AG09319 (cell line): ENCODE measurements at places on chromosomes 5 and 9.

- DNase-seq: no peak
Observed at GRCh38 chr9:137317718-137318511, 15.8 kb upstream of the NRARP start.

DNA sequence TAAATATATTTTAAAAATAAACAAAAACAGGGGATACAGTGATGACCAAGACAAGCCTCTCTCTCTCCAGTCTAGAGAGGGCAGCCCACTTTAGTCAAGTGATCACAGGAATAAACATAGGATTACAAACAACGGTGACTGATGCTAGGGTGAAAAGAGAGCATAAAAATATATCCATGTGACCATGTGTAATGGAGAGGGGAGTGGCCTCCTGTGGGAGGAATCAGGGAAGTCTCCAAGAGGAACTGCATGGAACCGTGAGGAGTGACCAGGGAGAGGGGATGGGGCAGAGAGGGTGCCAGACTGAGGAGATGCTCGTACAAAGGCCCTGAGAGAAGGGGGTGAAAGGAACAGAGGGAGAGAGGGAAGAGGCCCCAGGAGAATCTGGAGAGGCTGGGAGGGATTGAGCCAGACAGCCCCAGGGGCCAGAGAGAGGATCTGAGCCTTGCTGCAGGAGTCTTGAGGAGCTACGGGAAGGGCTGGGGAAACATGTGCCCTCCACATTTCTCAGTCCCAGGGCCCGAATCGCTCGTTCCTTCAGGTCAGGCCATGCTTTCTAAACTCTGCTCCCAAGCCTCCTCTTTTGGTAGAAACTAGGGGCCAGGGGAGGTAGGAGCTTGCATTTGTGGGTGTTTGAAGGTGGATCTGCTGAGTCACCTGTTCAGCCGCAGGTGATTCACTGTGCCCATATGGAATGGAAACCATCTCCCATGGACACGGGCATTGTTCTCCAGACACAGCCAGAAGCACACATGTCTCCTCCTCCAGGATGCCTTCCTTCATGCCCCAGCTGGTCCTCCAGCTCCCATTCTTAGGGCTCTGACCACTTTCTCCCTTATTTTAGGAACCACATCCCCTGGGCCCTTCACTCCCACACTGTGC lies 63.8 kb downstream of the PAX5 start:
- DNase-seq: no peak

- DNase-seq: no peak
Observed at GRCh38 chr9:106718936-106719335, 144.0 kb upstream of the ZNF462 start.

DNA sequence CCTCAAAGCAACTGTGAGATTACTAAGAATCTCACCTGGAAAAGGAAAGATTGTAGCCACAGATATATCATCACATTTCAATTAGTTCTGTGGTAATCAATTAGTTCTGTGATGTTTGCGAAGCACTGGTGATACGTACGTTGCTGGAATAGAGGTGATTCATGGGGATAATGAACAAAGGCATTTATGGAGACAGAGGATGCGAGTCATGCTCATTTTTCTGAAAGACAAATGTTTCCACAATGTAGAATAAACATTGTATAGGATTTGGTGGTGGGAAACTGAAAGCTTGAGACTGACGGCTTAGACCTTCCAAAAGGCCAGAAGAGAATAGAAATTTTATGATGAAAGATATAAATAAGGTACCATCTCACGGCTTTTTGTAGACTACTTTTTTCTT lies 507.3 kb upstream of the TYRP1 start:
- no peak for DNase-seq

- no peak for DNase-seq
Observed at GRCh38 chr9:123089040-123089439, 55.6 kb downstream of the GPR21 start.

- no peak for DNase-seq
Observed at GRCh38 chr5:102737161-102737560, 17.9 kb upstream of the PAM start.

DNA sequence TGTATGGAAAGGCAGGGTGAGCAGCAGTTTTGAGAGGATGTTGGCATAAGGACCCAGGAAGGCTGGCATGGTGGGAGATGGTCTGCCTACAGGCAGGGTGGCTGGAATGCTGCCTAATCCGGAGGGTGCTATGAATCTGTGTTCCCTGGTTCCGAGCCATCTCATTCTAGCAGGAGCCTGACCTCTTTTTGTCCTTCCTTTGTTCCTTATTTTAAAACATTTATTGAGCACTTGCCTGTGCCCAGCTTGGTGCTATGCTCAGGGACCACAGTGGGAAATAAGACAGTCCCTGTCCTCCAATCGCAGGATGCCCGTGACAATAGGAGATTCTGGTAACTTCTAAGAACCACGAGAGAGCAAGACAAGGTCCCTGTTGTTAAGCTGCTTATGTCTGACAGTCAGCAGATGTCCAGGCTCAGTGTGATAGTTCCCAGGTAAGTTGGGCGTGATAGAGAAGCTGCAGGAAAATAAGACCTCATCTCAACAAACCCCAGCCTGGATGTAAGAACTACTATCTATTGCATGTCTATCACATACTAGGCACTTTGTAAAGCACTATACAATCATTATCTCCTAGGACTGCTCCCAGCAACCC lies 9.1 kb upstream of the ZBTB34 start:
- no peak for DNase-seq

- no peak for DNase-seq
Observed at GRCh38 chr9:100756217-100756616, 178.3 kb downstream of the CAVIN4 start.

DNA sequence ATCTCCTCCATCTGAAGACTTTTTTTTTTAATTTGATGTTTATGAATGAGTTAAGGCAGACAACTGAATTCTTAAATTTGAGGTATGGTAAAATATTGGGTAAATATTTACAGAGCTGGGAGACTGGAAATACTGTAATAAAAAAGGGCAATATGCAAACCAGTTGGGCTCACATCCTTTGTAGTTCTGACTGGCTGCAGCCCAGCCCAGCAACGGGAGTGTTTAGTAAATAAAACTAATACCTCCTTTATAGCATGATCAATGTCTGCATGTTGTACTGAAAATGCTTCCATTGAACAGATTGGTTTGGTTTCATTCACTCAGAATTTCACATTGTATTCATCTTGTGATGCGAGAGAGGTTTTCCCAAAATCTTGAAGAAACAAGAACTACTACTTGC lies 365.0 kb downstream of the DMRT2 start:
- no peak for DNase-seq

DNA sequence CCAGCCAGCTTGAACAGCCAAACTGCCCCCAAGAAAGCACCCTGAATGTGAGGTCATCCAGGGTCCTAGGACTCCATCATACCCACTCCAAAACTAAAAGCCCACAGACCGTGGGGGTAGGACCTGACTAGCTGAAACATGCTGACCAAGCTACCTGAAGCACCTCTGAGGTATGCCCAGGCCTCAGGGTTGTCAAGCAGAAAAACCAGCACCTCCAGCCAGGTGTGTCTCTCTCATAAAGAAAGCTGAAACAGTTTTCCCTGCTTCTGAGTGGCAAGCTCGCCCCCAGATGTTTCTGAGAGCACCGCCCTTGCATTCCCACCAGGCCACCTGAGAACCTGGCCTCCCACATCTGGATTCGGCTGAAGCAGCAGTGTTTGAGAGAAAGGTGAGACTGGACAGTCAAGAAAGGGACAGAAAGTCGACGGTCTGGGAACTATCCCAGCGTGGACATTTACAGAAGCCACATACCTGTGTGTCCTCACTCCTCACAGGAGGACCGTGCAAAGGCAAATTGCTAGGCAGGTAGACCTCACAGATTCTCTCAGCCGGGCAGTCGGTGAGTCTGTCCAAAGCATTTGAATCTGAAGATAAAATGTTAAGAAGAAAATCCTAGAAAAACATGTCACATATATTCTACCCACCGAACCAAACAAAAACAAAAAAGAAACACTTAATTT lies 155.6 kb upstream of the RASEF start:
- no peak for DNase-seq

DNA sequence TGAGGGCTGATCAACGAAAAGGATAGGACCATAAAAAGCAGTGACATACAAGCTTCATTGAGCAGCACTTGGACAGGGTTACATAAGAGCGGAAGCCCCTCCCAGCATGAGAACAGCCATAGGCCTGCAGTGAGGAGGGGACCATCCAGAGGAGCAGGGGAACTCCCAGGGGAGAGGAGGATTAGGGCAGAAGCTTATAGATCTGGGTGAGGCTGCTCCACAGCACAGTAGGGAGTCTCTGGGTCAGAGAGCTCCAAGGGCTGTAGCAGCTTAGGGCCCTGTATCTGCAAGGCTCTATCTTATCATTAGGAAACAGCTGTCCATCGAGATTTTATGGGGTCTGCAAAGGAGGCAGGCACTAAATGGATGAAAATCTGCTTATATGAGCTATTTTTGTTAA lies 186.6 kb downstream of the DOCK8 start:
- DNase-seq: no peak

GRCh38 chr9:138009803-138010690 lies 132.5 kb downstream of the CACNA1B start:
- DNase-seq: no peak

GRCh38 chr9:137437691-137438590 lies 3.2 kb downstream of the ENTPD8 start:
- no peak for DNase-seq

- DNase-seq: no peak
Observed at GRCh38 chr9:92759446-92759845, 5.2 kb downstream of the BICD2 start.

DNA sequence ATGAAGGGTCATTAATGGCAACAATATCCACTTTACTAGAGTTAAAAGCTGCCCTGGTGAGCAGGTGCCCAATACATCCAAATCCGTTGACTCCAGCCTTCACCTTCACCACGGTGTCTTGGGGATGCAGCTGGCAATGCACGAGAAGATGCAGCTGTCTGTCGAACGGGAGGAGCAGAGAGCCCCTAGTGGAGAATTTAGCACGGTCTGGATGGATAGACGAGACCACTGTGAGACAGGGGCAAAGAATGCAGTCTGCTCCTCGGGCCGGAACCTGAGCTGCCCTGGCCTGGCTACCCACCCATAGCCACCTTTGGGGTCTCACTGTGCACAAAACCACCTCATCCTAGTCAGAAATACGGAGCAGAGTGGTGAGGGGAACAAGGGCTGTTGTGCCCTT lies 35.1 kb downstream of the ADRA1B start:
- DNase-seq: no peak

DNA sequence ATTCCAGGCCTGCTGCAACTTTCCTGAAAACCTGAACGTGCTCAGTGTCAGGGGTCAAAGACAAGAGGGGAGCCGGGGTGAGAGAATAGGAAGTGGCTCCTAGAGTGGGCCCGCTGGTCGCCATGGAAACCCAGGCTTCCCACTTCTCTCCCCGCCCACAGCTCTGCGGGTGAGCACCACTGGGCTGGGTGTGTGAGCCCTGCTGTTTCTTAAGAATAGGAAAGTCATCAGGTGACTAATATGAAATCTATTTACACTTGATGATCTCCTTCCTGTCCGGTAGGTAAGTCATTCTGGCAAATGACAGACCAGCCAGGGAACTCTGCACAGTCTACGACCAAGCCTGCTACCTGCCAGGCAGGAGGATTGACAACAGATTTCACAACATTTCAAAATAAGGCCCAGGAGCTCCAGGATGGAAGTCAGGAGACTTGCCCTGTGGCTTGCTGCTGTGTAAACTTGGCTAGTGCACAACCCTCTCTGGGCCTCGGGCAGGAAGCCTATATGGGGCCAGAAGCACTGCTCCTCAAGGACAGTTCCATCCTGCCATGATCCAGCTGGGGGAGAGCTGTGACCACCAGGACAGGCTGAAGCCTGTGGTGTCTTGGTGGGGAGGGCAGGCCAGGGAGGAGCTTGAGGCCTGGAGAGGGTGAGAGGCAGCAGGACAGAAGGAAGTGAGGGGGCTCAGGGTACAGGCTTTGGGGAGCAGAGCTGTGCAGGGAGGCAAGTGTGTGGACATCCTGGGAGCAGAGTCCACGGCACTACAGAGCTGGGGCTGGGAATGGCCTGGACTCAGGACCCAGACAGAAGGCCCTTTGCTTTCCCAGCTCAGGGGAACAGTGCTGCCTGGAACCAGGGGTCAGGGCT lies 60.6 kb downstream of the SHB start:
- no peak for DNase-seq

- DNase-seq: no peak
Observed at GRCh38 chr5:125346316-125346715, 599.9 kb upstream of the ZNF608 start.

GRCh38 chr9:36566813-36567221 lies 5.9 kb upstream of the MELK start:
- no peak for DNase-seq

GRCh38 chr9:110443866-110444220 lies 106.2 kb upstream of the TXNDC8 start:
- peak; percentile 38 for DNase-seq

- DNase-seq: no peak
Observed at GRCh38 chr9:99986642-99987041, 80.2 kb downstream of the STX17 start.

DNA sequence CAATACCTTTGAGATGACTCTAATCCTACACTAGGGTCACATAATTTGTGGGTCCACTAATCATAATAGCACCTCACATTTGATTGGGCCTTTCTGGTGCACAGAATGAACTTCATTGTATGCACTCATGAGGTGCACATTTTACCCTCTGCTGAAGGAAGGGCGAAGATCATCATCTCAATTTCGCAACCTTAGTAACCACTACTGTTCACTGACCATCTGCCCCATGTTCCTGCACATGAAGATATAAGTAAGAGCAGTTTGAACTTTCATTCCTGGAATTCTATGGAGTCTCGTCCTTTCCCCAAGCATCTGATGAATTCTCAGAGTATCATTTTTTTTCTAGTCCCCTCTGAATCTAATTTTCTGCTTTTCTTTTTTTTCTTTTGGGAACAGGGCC lies 21.2 kb downstream of the GAS1 start:
- DNase-seq: no peak

DNA sequence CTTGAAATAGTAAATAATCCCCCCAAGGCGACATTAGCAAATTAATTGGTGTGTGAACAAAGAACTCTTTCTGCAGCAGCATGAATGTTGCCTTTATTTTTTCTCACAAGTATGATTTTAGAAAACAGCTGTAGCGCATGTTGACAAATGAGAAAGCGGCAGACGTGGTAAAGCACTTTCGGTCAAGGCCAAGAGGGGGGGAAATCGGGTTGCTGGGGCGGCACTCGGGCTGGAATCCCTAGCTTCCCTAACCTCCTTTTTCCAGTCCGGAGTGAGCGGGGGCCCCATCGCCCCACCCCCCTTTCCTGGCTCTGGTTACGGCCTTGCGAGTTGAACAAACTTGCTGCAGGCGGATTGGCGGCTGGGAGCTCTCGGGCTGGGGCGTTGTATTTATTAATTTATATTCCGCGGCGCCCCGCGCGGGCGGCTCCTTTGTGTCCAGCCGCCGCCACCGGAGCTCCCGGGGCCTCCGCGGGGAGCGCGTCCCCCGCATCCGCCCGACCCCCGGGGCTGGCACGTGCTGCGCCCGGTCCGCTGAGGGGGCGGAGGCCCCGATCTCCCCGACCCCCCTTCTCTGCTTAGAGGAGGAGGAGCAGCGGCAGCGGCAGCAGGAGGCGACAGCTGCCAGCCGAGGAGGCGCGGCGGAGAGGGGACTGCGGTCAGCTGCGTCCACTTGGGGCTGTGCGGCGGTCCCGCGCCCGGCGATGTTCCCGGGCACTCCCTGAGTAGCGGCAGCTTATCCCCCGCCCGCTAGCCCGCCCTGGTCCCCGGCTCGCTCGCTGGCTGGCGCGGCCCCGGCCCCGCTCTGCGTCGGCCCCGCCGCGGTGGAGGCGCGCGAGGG lies at the start of gene RHOBTB3:
Gene RHOBTB3, plus strand, starts transcription at position 607 of the 841 bp plus-strand sequence. CDS start 347 bp downstream, outside the sequence.
- DNase-seq: peak; percentile 86

GRCh38 chr9:13552606-13553215 lies 273.2 kb upstream of the MPDZ start:
- no peak for DNase-seq
